ENCODE measurements at places on chromosomes 2 and 18. TPM values are rescaled to one million over a fixed set of nuclear protein-coding genes. Genes with fewer than 3 reads are reported as not detected.

GRCh38 chr2:73112026-73112912 is 479 bp downstream of the RAB11FIP5 start:
- peak; percentile 43 for DNase-seq

DNA sequence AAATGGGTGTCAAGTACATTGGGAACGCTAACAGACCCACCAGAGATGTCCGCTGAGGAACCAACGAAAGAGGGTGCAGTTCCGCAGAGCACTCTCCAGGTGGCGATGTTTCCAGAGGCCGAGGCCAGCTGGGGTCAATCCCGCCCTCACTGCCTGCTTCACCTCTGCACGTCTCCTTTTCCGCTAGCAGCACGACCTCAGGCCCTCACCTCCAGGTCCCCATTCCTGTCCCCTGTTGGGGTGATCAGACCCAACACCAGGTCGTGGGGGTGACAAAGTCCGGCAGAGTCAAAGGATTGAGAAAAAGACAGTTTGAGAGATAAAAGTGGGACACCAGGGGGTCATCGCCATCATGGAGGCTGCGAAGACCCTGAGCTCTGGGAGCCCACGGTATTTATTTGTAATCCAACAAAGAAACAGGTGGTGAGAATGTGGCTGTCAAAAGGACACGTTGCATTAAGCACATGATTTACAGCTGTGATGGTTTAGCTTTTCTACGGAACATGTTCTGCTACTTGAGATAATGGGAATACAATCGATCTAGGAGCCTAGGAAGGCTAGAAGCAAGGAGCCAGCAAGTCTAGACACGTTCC is 27.3 kb downstream of the ZAP70 start:
- peak; percentile 63 for DNase-seq

DNA sequence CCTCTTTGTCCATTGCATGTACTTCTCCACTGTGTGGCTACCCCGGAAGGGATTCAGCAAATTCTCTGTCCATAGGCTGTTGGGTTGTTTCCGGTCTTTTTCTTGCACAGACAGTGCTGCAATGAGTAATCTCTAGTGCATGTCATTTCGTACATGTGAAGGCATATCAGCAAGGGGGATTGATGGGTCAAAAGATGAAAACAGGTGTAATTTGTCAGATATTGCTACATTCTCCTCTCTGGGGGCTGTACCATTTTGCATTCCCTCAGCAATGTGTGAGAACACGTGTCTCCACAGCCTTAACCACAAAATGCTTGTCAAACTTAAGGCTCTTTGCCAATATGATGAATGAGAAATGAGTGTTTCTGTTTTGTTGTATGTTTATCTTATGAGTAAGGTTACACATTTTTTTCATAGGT is 60.5 kb downstream of the KLHL29 start:
- DNase-seq = no peak

DNA sequence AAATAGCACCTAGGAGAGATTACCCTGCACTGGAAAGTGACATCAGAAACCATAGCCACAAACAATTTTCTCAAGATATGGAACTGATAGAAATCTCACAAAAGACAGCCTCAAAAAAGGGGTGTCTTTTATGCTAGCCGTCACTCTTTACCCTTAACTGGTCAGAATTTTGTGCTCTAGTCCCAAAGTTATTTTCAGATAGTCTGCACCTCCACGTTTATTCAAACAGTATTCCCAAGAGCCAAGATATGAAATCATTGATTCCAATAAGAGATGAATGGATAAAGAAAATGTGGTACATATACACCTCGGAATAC is 23.5 kb upstream of the PMAIP1 start:
- DNase-seq = no peak

The FOXI3 gene
- total RNA-seq = not detected

DNA sequence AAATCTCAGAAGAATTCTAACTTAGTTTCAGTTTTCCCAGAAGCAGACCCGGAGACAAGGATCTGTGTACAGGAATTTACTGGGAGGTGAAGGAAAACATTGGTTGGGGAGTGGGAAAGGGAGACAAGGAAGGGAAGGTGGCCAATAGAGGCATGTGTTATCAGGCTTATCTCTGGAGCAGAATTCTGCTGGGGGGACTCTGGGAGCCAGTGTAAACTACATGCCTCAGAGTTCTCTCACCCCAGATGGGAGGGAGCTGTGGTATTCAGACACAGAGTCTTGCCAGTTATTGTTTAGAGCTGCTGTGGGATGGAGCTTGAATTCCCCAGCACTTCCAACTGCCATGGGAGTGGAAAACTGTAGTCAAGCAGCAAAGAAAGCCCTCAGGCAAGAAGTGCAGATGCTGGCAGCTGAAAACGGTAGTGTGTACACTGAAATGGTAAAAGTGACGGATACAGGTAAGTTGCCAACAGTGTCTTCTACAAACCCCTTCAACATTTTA is 19.0 kb downstream of the DNPEP start:
- no peak for DNase-seq

- DNase-seq = no peak
These were observed 149.2 kb upstream of the L3MBTL4 start for GRCh38 chr18:6563896-6564295.

DNA sequence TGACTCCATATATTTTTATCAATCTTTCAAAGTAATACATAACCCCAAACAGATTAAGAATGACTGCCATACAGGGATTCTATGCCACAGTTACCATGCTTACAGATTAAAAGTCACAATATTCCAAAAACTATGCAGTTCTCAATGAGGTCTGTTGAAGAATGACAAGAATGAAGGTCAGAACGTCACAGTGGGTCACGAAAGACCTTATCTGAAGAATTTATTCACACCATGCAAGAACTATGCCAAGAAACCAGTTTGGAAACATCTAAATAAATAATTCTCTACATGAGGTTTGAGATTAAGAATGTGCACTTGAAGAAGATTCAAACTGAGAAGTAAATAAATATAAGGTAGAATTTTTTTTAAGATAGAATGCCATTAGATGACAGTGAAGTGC is 253.3 kb downstream of the EXOC6B start:
- DNase-seq = no peak

DNA sequence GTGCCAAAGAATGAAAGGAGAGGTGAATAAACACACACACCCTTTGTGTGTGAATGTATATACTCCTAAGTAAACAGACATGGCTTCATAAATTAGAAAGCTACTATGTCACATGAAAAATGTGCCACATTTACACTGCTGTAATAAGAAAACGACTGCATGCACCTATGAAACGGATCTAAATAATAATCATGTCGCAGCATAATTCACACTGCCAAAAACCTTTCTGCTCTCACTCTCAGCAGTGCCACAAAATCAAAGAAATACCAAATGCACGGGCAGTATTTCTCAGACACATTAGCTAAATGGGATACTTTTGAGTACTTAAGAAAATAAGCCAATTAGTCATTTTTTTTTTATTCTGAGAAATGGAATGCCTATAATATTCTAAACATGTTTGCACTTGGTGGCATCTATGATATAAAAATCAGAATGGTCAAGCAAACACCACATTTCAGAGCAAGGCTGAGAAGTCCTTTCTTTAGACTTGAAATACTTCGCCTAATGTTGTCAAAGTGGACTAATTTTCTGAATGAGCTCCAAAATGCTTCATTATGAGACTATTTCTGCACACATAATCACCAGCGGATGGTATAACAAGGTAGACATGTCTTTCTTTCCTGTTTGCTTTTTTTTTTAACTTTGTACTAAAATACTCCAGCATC is 6.6 kb downstream of the BCL11A start:
- no peak for DNase-seq

- DNase-seq = no peak
These were observed 12.6 kb downstream of the SCN3A start for GRCh38 chr2:165191096-165191728.

- no peak for DNase-seq
These were observed 16.0 kb downstream of the SLC66A2 start for GRCh38 chr18:79935499-79935898.

GRCh38 chr2:14306268-14306861 is 326.2 kb upstream of the LRATD1 start:
- DNase-seq = no peak

The SCN1A gene
- not detected for total RNA-seq

DNA sequence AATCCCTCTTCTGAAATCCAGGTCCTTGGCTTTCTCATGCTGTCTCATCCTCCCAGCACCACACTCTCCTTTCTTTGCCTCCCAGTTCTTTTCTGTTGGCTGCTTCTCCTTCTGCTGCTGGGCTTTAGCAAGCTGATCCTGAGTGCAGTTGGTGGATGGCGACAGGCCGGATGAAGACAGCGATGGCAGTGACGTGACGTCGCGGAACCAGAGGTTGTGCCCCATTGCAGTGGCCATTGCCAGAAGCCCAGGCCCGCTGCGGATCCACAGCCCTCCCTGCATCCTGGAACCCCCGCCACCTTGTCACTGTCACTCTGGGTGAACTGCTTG is 75.2 kb downstream of the EIPR1 start:
- no peak for DNase-seq

DNA sequence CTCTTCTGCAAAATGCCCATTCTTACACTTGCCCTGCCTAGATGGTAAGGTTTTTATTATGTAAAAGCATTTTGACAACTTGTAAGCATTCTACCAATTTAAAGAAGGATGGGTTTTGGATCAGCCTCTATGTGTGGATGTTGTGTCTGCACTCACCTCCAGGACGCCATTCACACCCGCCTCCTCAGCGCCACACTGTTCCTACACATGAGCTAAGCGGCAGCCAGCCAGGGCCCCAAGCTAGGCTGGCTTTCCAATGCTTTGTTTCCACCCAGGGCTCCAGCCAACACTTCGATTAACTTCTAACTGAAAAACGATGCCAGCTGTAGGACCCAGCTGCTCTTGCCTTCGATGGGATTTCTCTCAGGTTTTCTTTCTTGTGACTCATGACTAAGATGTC is 73.3 kb upstream of the FZD7 start:
- DNase-seq = no peak

GRCh38 chr18:52069201-52069600 is 270.8 kb upstream of the DCC start:
- no peak for DNase-seq

- no peak for DNase-seq
These were observed 1.6 kb upstream of the RHOB start for GRCh38 chr2:20444993-20445910.

GRCh38 chr2:11589316-11589940 is 55.6 kb downstream of the GREB1 start:
- no peak for DNase-seq

The STAT4 gene
- 1.3 TPM for total RNA-seq

GRCh38 chr2:62309465-62310091 is 113.7 kb downstream of the B3GNT2 start:
- no peak for DNase-seq

GRCh38 chr2:168930242-168930641 is 29.2 kb downstream of the G6PC2 start:
- no peak for DNase-seq

GRCh38 chr18:75527848-75528685 is 100.6 kb upstream of the SMIM21 start:
- no peak for DNase-seq

DNA sequence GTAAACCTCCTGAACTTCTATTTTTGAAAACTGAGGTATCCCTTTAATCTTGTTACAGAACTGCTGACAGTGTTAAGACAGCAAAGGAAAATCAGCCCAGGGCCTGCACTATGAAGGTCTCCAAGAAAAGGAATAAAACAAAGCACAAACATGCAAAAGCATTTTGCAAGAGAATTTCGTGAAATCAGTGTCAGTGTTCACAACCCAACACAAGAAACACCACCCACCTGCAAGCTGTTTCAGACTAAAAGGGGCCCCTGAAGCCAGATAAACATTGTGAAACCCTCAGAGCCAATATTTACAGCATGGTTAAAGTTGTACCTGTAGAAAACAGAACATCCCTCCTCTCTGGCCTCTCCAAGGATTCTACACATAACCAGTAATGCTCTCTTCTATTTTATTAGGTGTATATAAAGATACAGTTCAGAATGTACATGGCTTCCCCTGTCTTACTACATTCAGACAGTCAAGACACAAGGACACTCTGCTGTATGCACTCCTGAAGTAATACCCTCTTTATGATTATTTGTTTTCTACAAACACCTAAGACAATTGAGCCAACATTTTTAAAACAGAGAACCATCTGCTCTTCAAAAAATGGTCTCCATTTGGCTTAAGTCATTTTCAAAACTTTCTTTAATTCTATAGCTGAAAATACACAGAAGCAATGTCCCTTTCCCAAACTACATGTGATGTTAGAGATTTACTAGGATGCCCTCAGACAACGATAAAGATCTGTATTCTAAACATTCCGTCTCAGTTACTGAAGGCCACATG is 149.5 kb upstream of the ZFP36L2 start:
- no peak for DNase-seq

DNA sequence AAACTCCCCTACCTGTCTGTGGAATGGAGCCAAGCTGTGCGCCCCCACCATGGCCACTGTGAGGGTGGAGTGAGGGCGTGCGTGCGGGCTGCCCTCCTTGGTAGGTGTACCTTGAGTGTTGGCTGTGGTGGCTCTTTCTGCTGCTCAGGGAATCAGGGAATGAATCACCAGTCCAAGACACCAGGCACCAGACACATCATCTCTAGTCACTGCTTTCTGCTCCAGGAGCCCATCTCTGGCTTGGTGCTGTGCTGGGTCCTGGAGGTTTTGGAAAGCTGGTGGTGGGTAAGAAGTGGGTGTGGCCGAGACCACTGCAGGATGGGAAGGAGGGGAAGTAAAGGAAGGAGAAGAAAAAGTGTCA is 209.9 kb downstream of the SEPTIN10 start:
- DNase-seq = no peak

DNA sequence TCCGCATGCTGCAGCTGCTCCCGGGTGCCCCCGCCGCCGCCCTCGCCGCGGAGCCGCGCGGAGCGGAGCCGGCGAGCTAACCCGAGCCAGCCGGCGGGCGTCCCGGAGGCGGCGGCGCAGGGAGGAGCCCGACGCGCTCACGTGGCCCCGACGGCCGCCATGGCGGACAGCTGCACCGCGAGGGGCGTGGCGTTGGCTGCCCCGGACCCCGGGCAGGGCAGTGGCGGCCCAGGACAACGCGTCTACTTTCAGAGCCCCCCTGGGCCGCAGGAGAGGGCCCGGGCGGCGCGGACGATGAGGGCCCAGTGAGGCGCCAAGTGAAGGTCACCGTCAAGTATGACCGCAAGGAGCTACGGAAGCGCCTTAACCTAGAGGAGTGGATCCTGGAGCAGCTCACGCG is 30.0 kb upstream of the CCNYL1 start:
- peak; percentile 39 for DNase-seq

GRCh38 chr2:201235860-201236811 is 24.2 kb upstream of the CASP8 start:
- DNase-seq = peak; percentile 53

The ANKRD53 gene
- not detected for total RNA-seq

GRCh38 chr2:6845312-6845711 is 20.4 kb downstream of the CMPK2 start:
- no peak for DNase-seq
